ENCODE measurements at places on chromosomes 6 and 20. TPM values are rescaled to one million over a fixed set of nuclear protein-coding genes. Genes with fewer than 3 reads are reported as not detected.
A peak's percentile ranks its signal among the peaks of the same experiment; 100 is the strongest.

- peak; percentile 8 for DNase-seq
These were observed 713 bp downstream of the WFDC9 start for GRCh38 chr20:45630371-45630770.

- DNase-seq: peak; percentile 38
These were observed at the start of gene KCNG1 for GRCh38 chr20:51022803-51023616. TSS of gene KCNG1 (minus strand) at chr20:51023107. CDS start at chr20:51010338, 12,769 bp downstream.

Gene ARMH2
- not detected for total RNA-seq

DNA sequence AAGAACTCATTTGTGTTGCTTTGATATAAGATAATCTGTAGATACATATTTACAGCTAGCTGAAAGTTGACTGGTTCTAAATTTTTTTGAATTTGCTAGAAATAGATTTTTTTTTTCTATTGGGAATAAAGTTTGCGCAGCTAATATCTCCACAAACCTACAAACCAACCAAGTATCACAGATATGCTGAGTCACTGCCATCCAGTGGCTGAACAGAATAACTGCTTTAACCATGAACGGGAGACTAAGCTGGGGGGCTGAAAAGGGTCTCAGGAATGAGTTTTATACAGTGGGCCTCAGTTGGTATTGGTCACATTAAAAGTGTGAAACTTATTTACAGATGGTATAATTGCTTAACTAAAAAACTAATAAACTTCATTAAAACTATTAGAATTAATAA, 326.7 kb upstream of the CNR1 start:
- peak; percentile 13 for DNase-seq

GRCh38 chr6:47112317-47112716, 70.2 kb upstream of the ADGRF1 start:
- no peak for DNase-seq

DNA sequence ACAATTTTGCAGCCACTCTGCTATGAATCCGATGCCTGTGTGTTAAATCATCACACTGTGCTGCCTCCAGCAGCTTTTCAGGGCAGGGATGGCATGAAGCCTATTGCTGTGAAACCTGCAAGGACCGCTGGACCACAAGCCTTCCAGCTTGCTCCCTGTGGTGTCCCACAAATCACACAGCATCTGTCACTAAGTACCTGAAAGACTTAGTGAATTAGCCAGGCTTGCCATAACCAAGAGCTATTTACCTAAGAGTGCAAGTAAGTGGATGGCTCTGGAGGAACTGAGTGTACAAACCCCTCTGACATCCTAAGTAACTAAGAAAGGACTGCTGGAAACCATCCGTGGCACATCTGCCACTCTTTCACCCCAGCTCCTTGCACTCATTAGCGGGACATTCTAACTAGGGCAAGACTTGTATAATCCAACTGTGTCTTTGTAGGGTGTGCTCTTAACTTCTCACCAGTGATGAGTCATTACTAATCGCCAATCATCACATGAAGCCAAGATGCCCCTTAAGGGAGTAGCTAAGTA, 34.7 kb downstream of the FOXQ1 start:
- DNase-seq: peak; percentile 35

GRCh38 chr20:58555078-58555765, 40.0 kb upstream of the APCDD1L start:
- DNase-seq: peak; percentile 88

DNA sequence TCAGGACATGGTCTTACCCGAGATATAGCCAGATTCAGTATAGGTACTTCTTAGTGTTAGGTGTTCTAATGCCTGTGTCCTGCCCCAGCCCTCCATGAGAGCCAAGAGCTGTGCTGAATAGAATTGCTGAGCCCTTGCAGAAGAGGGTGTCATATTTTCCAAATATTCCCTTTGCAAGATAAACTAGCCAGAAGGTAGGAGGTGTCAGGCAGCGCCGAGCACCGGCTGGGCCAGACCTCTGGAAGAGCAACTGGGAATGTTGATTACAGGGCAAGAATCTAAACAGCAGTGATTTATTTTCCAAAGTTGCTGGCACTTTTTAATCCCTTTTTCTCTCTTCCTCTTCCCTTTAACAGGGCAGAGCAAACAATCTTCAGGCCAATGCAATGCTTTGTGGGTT, 37.1 kb upstream of the EZR start:
- no peak for DNase-seq

DNA sequence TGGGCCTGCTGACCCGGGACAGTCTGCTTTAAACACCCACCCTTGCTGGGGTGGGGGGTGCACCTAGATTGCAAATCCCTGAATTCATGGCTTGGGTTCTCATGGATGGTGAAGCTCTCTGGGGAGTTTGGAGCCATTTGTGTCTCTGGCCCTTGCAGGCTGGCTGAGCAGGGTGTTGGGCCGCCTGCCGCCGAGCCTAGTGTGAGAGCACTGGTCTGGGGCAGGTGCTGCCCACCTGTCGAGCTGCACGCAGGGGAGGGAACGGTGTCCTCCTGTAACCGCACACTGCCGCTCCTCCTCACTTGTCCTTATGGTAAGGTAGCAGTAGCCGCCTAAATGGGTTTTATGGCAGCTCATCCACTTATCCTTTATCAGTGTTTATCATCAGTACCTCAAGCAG, 143.9 kb downstream of the DTNBP1 start:
- DNase-seq: no peak

DNA sequence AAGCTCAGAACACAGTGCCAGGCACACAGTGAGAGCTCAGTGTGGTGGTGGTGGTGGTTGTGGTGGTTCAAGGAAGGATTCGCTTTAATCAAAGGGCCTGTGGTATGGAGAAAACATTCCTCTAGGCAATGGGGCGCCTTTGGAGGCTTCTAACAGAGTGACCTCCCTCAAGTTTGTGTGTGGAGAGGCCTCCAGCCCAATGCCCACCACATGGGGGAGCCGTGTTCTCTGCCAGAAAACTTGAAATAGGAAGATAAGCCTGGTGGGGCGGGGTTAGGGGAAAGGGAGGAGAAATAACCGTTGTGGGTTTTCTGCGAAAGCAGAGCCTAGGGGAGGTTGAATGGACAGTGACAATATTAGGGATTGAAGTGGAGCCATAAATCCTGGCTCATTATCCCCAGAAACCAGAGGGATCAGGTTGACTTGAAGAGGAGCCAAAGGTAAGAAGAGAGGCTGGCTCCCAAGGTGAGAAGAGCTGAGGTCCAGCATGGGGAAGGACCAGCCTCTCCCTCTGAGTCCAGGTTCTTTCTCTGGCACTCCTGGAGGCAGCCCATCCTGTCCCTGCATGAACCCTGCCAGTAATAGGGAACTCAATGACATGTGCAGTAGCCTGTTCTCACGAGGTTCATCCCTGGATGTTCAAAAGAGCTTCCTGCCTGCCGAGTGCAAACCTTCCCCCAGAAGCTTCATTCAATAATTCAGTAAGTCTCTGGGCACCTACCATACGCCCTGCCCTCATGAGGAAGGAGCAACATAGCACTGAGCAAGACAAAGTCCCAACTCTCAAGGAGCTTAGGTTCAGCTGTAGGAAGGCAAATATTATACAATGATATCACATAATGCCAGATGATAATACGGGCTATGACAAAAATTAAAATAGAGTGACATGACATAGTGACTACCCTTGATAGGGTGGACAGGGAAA, 51.4 kb downstream of the TGM2 start:
- DNase-seq: no peak

Gene FAM162B
- total RNA-seq: not detected

DNA sequence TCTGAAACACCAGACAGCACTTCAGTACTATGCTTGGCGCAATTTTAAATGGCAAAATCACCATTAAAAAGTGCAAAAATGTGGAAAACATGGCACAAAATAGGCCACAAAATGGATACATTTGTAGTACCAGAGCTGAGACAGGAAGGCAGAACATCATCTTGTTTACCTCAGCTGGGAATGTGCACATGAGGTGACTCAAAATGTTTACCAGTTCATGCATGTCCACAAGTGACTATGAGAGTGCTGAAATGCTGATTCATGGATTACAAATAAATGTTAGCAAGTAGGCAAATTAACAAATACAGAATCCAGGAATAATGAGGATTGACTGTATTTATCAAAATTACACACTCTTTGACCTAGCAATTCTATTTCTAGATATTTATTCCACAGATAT, 201.6 kb downstream of the ISM1 start:
- DNase-seq: peak; percentile 92

- DNase-seq: peak; percentile 13
These were observed 926 bp downstream of the MYLIP start for GRCh38 chr6:16129623-16130401.

Gene HMGCLL1
- total RNA-seq: not detected

Gene CLIC5
- not detected for total RNA-seq

Data from bronchial epithelial cell (primary cell).